RWPE2 (cell line): ENCODE measurements at places on chromosomes 16 and 17.
A peak's percentile ranks its signal among the peaks of the same experiment; 100 is the strongest.

- H3K27ac ChIP-seq = no peak overlapping the region
- no peaks in the 10 kb centered on the region for H3K4me1 ChIP-seq
- H3K27me3 ChIP-seq = no peaks in the 10 kb centered on the region
- no peaks in the 10 kb centered on the region for H3K36me3 ChIP-seq
These were observed 57.3 kb downstream of the CACNG5 start for GRCh38 chr17:66892246-66892645.

DNA sequence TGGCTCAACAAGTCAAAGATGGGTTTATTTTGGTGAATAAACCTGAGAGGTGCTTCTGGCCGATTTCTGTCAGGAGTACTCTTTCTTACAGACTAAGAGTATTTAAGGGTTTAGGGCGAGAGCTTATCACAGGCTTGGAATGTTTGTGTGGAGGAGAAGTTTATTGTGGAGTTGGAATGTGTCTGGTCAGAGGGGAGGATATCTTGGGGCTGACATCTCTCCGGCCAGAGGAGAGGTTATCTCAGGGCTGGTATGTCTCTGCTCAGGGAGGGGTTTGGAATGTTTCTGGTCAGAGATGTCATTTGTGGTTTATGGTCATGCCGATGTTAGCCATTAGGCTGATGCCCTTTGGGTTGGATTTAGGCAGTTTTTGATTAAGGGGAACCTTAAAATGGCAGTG lies 236.4 kb upstream of the EEF2KMT start:
- no peak for DNase-seq
- no peak overlapping the region for H3K27ac ChIP-seq
- no peaks in the 10 kb centered on the region for H3K36me3 ChIP-seq
- no peaks in the 10 kb centered on the region for H3K27me3 ChIP-seq
- H3K4me1 ChIP-seq = no peaks in the 10 kb centered on the region

- DNase-seq = no peak
- no peaks in the 10 kb centered on the region for H3K27me3 ChIP-seq
- no peak overlapping the region for H3K27ac ChIP-seq
- no peak overlapping the region for H3K4me3 ChIP-seq
- no peaks in the 10 kb centered on the region for H3K36me3 ChIP-seq
These were observed 7.7 kb downstream of the WNT3 start for GRCh38 chr17:46810837-46811236.

DNA sequence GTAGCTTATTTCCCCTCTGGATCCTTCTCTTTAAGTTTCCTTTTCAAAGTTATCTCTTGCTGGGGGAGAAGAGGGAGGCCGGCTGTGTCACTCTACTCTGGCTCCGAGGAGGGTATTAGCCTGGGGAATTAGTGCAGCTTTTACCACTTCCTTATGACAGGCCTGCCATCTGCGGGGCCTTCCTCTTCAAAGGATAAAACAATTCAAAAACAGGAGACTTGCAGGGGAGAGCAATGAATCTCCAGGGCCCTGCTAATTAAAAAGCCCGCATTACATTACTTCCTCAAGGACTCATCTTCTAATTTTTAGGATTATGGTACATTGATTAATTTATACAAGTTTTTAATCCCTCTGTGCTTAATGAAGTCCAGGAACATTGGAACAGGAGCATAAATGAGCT lies 190.9 kb upstream of the CDH5 start:
- H3K4me3 ChIP-seq = no peak overlapping the region
- H3K4me1 ChIP-seq = no peaks in the 10 kb centered on the region
- no peak overlapping the region for H3K27ac ChIP-seq
- no peaks in the 10 kb centered on the region for H3K36me3 ChIP-seq
- no peaks in the 10 kb centered on the region for H3K27me3 ChIP-seq
- DNase-seq = no peak

GRCh38 chr16:22721511-22722100 lies 92.4 kb upstream of the HS3ST2 start:
- no peaks in the 10 kb centered on the region for H3K27me3 ChIP-seq
- H3K4me1 ChIP-seq = no peaks in the 10 kb centered on the region
- no peaks in the 10 kb centered on the region for H3K36me3 ChIP-seq
- H3K4me3 ChIP-seq = no peak overlapping the region
- no peak for DNase-seq

- DNase-seq = no peak
- no peaks in the 10 kb centered on the region for H3K27me3 ChIP-seq
- H3K4me3 ChIP-seq = no peak overlapping the region
- H3K27ac ChIP-seq = no peak overlapping the region
- H3K36me3 ChIP-seq = no peaks in the 10 kb centered on the region
- H3K4me1 ChIP-seq = no peaks in the 10 kb centered on the region
These were observed 5.2 kb downstream of the C17orf50 start for GRCh38 chr17:35765756-35766488.

DNA sequence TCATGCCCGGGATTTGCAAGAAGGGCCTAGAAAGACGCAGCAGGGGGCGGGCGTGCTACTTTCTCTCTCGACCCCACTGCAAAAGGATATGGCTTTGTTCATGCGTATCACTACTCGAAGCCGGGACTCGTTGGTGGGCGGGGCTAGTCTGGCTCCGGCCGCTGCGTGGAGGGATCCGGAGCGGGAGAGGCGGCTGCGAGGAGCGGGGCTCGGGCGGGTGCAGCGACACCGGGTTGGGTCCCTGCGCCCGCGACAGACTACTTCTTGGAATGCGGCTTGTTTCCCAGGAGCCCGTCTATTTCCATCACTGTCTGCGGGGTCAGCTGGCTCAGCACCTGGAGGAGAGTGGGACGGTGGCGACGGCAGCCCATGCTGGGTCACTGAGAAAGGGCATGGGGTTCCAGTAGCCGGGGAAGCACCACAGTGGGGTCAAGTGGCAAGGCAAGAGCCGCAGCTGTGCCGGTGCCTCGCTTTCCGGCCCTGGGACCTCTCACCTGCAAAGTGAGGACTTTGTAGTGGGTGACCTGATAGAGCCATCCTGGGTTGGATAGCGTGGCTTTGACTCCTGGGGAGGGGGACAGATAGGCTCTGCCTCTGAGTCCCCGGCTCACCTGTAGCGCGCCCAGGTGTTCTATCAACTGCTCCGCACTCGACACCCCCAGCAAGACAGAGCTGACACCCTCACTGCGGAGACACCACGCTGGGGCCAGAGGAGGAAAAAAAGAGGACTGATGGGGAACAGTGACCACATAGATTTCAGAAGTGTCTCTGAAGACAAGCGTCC lies 6.6 kb downstream of the KCNAB3 start:
- H3K36me3 ChIP-seq = no peaks in the 10 kb centered on the region
- H3K4me3 ChIP-seq = peak overlapping the region; percentile 19
- H3K4me1 ChIP-seq = peaks cover 3% of the 10 kb centered on the region
- H3K27me3 ChIP-seq = no peaks in the 10 kb centered on the region

DNA sequence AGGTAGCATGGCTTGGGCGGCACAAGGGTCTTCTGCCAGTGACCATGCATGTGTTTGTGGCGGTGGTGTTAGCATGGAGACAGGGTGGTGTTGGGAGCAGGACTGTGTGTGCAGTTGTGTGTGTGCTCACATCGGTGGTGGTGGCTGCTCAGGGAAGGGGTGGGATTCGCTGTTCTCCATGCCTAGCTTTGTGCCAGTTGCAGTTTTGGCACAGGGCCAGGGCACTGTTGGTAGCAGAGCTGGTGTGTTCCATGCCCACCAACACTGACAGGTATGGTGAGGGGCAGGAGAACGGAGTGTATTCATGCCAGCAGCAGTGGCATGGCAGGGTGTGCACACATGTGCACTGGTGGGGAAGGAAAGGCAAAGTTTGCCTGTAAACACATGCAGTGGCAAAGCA lies 77.3 kb upstream of the TEKT1 start:
- no peaks in the 10 kb centered on the region for H3K27me3 ChIP-seq
- peaks cover 5% of the 10 kb centered on the region for H3K4me1 ChIP-seq
- no peak overlapping the region for H3K27ac ChIP-seq
- H3K4me3 ChIP-seq = no peak overlapping the region
- H3K36me3 ChIP-seq = no peaks in the 10 kb centered on the region; the same call in 1 of the 2 replicates

DNA sequence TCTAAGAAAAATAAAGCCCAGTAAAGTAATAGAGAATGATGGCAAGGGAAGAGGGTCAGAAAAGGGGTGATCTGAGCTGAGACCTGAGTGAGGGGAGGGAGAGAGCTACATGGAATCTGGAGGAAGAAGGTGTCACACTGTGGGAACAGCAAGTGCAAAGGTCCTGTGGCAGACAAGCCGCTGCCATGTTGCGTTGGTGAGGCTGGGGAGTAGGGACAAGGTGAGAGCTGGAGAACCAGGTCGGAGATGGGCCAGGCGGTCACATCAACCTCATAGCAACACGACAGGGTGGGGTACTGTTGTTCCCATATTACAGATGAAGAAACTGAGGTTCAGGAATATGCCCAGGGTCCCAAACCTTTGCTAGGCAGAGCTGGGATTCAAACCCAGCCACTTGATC lies 16.6 kb upstream of the CALB2 start:
- H3K27me3 ChIP-seq = no peaks in the 10 kb centered on the region
- H3K4me1 ChIP-seq = peaks cover 26% of the 10 kb centered on the region
- no peaks in the 10 kb centered on the region for H3K36me3 ChIP-seq
- H3K27ac ChIP-seq = no peak overlapping the region

- no peak overlapping the region for H3K4me3 ChIP-seq
- no peak for DNase-seq
- H3K36me3 ChIP-seq = no peaks in the 10 kb centered on the region
- no peaks in the 10 kb centered on the region for H3K4me1 ChIP-seq
These were observed 58.1 kb downstream of the TOX3 start for GRCh38 chr16:52488837-52489289.

DNA sequence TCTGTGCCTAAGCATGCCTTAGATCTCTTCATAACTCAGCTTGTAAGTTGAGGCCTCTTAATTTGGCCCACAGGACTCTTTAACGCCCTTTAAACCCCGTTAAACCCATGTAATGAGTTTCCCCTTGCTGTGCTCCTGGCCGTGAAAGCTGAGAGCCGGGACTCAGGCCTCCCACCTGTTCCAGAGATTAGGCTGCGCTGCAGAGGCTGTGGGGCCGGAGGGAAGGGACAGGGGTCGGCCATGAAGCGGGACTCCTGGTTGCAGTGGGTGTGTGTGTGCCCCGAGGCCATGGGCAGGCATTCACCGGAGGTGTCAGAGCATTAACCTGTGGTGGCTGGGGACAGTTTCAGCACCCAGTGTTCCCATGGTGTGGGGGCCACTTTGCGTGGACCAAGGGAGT lies 150.8 kb upstream of the IRX3 start:
- H3K4me3 ChIP-seq = no peak overlapping the region
- no peaks in the 10 kb centered on the region for H3K4me1 ChIP-seq
- DNase-seq = no peak
- H3K27me3 ChIP-seq = no peaks in the 10 kb centered on the region

DNA sequence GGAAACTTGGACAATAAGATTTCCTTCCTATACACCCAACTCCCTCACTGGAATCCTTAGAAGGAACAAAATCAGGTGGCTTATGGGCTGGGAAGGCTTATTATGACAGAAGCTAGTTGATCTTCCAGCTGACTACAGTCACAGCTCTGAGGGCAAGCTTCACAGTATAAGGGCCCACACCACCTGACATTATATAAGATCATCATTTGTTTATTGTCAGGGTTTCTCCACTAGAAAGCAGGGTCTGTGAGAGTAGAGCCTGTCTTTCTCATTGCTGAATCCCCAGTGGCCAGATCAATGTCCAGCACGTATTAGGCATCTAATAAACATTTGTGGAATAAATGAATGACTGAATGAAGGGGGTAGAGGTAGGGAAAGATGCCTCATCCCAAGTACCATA lies 57.8 kb upstream of the PHOSPHO1 start:
- no peaks in the 10 kb centered on the region for H3K4me1 ChIP-seq
- H3K36me3 ChIP-seq = peaks cover 9% of the 10 kb centered on the region
- H3K27me3 ChIP-seq = no peaks in the 10 kb centered on the region
- no peak overlapping the region for H3K4me3 ChIP-seq
- no peak for DNase-seq

DNA sequence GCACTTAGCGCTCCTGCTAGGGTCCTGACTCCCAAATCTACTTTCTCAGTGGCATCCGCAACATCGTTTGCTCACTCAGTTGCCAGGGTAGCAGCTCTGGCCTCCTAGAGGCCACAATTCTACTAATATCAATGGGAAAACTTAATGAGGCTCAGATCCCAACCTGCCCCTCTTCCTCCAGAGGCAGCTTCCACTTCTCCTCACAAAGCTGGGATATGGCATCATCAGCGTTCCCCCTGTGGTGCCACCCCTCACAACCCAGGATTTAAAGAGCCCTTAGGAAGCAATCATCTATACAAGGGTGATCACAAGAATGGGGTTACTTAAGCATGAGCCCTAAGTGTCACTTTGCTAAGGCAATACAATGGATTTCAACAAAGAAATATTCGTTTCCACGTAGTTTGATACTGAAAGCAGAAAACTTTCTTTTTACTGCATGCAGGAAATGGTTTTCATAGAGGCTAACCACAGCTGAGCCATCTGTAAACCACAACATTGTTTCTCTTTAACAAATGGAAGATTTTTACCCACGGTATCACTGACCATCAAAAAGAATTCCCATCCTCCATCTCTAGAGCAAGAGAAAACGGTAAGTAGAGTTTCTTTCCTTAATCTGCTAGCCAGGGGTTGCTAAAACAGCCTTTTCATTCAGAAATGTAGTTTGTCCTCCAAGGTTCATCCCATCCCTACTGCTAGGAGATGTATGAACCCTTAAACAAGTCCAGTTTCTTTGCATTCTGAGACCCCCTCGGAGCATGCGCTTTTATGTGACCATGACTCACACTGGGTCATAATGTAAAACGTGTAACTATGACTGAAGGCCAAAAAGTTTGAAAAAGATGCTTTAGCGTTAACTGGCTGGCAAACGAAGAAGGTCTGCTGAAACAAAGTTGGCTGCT lies 68.3 kb upstream of the BCAR1 start:
- H3K36me3 ChIP-seq = peaks cover 13% of the 10 kb centered on the region
- H3K4me1 ChIP-seq = peaks cover 30% of the 10 kb centered on the region
- no peak for DNase-seq
- no peak overlapping the region for H3K4me3 ChIP-seq
- no peaks in the 10 kb centered on the region for H3K27me3 ChIP-seq

- peaks cover 7% of the 10 kb centered on the region for H3K4me1 ChIP-seq
- no peak overlapping the region for H3K4me3 ChIP-seq
- H3K27me3 ChIP-seq = no peaks in the 10 kb centered on the region
- no peak for DNase-seq
- peaks cover 10% of the 10 kb centered on the region for H3K36me3 ChIP-seq
These were observed 212.5 kb downstream of the KATNIP start for GRCh38 chr16:27762441-27762840.

GRCh38 chr16:14310519-14310991 lies 239.4 kb downstream of the MRTFB start:
- peak overlapping the region; percentile 71 for H3K27ac ChIP-seq
- H3K27me3 ChIP-seq = no peaks in the 10 kb centered on the region
- H3K4me1 ChIP-seq = peaks cover 46% of the 10 kb centered on the region
- DNase-seq = no peak
- H3K36me3 ChIP-seq = no peaks in the 10 kb centered on the region

- peak overlapping the region; percentile 56 for H3K4me3 ChIP-seq
- peaks cover 9% of the 10 kb centered on the region for H3K4me1 ChIP-seq
- peak overlapping the region; percentile 92 for H3K27ac ChIP-seq
- no peaks in the 10 kb centered on the region for H3K27me3 ChIP-seq
- no peak for DNase-seq
These were observed 709 bp downstream of the RAB34 start for GRCh38 chr17:28716740-28717577.

GRCh38 chr16:68850481-68850880 lies 7.2 kb downstream of the TANGO6 start:
- peaks cover 14% of the 10 kb centered on the region for H3K36me3 ChIP-seq
- no peak overlapping the region for H3K4me3 ChIP-seq
- H3K27ac ChIP-seq = no peak overlapping the region

- DNase-seq = no peak
- H3K36me3 ChIP-seq = peaks cover 45% of the 10 kb centered on the region
- no peak overlapping the region for H3K4me3 ChIP-seq
These were observed 62.8 kb downstream of the RABEP1 start for GRCh38 chr17:5344914-5345313.

GRCh38 chr17:10073941-10074340 lies 124.5 kb downstream of the GAS7 start:
- H3K27ac ChIP-seq = no peak overlapping the region
- H3K4me3 ChIP-seq = no peak overlapping the region
- no peaks in the 10 kb centered on the region for H3K36me3 ChIP-seq
- H3K27me3 ChIP-seq = no peaks in the 10 kb centered on the region
- H3K4me1 ChIP-seq = no peaks in the 10 kb centered on the region
